ENCODE measurements at places on chromosomes 7 and 10.

DNA sequence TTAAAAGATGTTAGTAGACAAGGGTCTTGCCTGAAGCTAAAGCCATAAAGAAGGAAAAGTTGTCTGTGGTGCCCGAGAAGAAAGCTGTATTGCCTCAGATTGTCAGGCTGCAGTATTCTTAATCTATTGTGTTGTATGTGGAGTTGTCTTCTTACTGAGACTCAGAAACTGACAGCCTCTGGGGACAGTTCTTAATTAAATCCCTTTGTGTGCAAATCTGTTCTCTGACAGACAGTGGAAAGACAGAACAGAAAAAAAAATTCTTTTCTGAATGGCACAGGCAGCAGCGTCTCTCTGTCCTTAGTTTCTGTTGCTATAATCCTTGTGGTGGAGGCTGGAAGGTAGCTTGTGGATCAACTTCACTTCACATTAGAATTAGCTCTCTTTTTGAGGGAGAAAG, 16.8 kb downstream of the VWC2 start:
- DNase-seq: no peak

DNA sequence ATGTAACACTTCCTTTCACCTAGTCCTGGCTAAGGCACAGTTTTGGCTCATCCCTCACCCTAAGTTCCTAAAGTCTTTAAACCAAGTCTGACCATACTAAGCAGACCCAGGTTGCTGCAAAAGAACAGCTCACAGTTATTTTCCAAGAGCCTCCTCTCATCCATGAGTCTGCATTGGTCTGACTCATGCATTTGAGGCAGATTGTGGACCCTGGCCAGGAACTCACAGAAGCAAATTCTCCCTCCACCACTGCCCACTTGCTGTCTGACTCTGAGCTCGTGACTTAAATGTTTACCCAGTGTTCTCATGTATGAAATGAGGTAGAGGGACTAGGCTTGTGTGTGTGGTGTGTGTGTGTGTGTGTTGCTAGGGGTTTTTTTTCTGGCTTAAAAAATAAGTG, 1272.8 kb downstream of the TYW1 start:
- no peak for DNase-seq

DNA sequence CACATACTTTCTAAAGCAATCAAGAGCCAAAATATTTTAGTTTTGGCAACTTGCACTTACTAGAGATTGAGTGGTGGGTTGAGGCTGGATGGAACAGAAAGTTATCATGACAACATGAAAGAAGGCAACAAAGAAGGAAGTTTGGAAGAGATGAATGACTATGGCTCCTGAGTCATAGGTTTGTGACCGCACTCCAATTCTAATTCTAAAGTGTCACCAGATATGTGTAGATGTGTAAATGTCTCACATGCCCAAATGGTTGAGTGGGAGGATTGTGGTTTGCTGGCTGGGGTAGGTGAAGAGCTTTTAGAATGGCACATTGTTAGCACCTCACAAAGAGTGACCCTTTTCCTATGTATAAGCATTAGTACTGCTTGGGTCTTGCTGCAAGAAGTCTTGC, 20.2 kb downstream of the TAS2R16 start:
- DNase-seq: no peak

- DNase-seq: no peak
These were observed 217.9 kb downstream of the ADAM12 start for GRCh38 chr10:126170371-126170770.

GRCh38 chr10:130425881-130426435, 289.8 kb downstream of the GLRX3 start:
- DNase-seq: no peak

DNA sequence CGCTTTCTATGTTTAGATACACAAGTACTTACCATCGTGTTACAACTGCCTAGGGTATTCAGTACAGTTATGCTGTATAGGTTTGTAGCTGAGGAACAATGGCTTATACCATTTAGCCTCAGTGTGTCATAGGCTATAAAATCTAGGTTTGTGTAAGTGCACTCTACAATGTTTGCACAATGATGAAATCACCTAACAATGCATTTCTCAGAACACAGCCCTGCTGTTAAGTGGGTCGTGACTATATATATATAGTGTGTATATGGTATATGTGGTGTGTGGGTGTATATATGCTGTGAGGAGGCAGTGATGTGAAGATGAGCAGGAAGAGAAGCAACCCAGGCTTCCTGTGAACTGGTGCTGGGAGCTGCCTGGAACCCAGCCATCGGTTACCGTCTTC, 65.6 kb upstream of the MKI67 start:
- no peak for DNase-seq

GRCh38 chr7:89129600-89130375, 334.3 kb upstream of the TEX47 start:
- DNase-seq: no peak

DNA sequence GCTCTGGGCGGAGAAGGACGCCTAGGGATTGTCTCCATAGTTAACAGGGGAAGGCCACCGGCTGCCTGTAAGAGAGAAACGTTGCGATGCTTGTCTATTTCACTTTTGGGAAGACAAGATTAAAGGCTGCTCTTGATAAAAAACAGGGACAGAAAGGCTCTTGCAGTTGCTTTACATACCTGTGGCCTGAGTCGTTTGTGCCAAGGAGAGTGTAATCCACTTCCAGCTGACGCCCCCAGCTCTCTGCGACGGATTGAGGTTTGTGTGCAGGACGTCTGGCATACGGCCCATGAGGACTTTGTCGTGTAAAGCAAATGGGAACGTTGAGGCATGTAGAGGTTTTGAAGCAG, 1.1 kb downstream of the MAP3K8 start:
- DNase-seq: no peak

DNA sequence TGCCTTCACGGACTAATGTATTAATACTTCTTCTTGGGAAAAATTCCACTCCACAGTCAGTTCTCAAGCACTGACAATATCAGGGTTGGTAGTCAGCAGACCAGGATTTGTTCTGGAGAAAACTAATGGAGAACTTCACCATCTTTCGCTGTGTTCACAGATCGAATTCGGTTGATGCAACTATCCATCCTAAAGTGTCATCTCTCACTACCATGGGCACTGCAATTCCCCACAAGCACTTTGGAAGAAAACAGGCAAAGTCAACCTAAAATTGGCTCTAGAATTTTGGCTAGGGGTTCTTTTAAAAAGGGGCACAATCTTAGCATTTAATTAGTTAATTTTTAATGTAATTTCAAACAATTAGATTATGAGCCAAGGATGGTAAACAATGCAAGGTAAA, 164.4 kb downstream of the HGF start:
- no peak for DNase-seq
